ENCODE measurements at places on chromosomes 2 and 18. TPM values are rescaled to one million over a fixed set of nuclear protein-coding genes. Genes with fewer than 3 reads are reported as not detected.
A peak's percentile ranks its signal among the peaks of the same experiment; 100 is the strongest.

The ATOH8 gene
- total RNA-seq, result 3.4 TPM

The CRYBA2 gene
- 4.1 TPM for total RNA-seq

The TFPI gene
- 23.2 TPM for total RNA-seq

The LRRC30 gene
- not detected for total RNA-seq

The SERPINE2 gene
- 8.8 TPM for total RNA-seq

The PPP1R7 gene
- 56.0 TPM for total RNA-seq

The ABCG5 gene
- total RNA-seq, result 0.14 TPM

The REEP1 gene
- total RNA-seq, result 7.1 TPM

GRCh38 chr2:35339211-35339610, 1016.4 kb upstream of the CRIM1 start:
- DNase-seq, result no peak

DNA sequence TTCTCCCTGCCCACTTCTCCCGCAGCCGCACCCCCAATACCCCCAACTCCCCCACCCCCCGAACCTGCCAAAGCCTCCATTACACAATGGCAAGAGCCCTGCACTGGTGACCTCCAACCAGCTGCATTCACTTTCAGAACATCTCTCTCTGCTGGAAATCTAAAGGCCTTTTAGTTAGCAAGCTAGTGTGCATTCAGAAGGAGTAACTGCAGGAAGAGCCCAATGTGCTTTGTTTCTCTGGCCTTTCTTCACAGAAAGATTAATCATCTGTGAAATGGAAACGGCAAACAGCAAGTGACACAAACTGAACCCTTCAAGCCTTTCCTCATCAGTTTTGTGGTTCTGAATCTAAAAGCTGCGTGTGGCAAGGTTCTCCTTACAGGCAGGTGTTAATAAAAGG, 124.2 kb downstream of the OLA1 start:
- no peak for DNase-seq

- DNase-seq, result no peak
These were observed 4.8 kb downstream of the SLC30A3 start for GRCh38 chr2:27258051-27258450.

GRCh38 chr2:55030766-55031165, 19.5 kb downstream of the RTN4 start:
- DNase-seq, result no peak

- peak; percentile 42 for DNase-seq
These were observed 91.4 kb downstream of the ACSL3 start for GRCh38 chr2:222952204-222952603.

DNA sequence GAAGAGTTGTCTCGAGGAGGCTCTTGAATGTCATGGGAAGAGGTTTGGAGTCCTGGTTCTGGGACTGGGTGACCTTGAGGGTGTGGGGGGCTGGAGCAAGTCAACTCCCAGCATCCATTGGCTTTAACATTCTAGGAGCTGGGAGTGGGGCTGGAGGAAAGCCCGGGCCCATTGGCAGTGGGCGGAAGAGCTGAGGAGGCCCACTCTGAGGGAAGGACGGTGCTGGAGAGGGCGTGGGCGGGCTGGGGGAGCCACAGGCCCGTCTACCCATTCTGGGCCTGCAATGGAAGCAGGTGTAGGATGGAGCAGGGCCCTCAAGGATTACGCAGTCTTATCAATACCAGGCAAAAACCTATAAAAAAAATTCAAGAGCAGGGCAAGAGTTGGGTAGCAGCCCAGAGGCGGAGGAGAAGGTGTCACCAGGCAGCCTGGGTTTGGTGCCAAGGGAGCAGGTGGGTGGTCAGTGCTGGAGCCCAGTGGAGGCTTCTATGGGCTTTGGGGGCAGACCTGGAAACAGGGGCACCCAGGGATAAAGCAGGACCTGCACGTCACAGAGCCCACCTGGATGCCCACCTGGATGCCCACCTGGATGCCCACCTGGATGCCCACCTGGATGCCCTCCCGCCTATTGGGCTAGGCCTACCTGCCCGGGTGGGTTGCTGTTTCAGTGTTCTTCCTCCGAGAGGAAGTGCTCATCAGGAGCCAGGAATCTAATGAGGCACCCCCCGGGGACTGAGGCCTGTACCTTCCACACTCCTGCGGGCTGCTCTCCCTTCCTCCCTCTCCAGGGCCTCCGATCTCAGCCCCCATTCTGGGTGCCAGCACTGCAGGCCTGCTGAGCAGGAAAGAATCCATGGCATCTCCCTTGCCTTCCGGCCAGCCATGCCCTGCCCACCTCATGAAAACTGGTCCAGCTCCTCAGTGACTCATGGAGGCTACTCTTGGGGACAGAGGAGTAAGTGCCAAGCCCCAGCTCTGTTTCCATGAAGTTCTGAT, 71.3 kb downstream of the CTIF start:
- no peak for DNase-seq

GRCh38 chr18:79982736-79983135, 5.6 kb downstream of the TXNL4A start:
- DNase-seq, result no peak

- DNase-seq, result no peak
These were observed 53.5 kb upstream of the TCF4 start for GRCh38 chr18:55641486-55641885.

DNA sequence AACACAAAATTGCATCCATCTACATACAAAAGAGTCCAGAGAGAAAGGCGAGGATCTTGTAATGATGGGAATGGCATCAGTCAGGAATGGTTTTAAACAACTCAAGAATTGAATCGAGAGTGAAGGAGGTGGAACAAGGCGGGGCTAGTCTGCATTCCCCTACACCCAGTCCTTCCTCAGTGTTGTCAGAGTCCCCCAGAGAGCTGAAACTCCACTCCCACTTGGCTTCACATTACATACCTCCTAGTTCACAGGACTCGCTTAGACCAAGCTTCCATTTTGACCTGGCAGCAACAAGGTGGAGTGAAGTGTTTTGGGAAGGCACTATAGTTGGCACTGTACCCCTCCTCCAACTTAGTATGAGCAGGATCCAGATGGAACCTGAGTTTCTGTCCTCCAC, 1273.5 kb upstream of the CRIM1 start:
- DNase-seq, result no peak

- DNase-seq, result no peak
These were observed 130.0 kb downstream of the NDUFA10 start for GRCh38 chr2:239895116-239895515.

DNA sequence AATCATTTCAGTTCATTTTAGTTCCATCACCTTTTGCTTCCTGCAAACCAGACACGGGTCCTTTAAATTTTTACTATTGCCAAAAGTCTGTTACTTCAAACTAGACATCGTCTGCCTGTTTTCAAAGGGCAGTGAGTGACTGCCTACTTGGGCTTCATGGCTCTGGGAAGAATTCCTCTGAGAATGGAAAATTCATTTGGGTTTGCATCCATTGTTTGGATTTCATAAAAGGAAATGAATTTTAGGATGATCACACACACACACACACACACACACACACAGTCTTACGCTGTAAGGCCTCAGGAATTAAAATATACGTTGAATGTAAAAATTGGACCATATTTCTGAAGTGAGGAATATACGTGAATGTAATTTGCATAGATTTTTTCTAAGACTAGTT, 1584.3 kb upstream of the ACVR2A start:
- DNase-seq, result no peak

- no peak for DNase-seq
These were observed 32.9 kb downstream of the RTP5 start for GRCh38 chr2:241902357-241902991.

- no peak for DNase-seq
These were observed at the start of gene CHRNG for GRCh38 chr2:232539298-232540231. Gene CHRNG, plus strand, starts transcription at chr2:232539692. Its CDS starts 56 bp downstream, at chr2:232539748.

GRCh38 chr18:78904179-78904531, 75.5 kb upstream of the SALL3 start:
- DNase-seq, result no peak

GRCh38 chr18:68299906-68300305, 415.0 kb downstream of the TMX3 start:
- no peak for DNase-seq

DNA sequence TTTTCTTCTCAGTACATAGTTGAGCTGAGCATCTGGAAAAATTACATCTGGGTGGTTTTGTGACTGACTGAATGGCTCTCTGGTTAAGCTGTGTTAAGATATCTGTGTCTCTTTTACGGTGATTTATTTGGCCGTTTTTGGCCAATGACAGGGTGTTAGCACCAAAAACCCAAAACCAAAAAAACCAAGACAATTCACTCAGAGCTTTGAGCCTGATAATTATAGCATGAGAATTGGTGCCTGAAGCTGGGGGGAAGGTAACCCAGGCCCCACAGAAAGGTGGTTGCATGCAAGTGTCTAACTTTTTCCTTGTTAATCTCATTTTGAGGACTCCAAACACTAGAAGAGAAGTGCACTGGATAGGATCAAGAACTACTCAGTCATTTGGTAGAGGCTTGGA, 4.5 kb downstream of the CD28 start:
- no peak for DNase-seq

DNA sequence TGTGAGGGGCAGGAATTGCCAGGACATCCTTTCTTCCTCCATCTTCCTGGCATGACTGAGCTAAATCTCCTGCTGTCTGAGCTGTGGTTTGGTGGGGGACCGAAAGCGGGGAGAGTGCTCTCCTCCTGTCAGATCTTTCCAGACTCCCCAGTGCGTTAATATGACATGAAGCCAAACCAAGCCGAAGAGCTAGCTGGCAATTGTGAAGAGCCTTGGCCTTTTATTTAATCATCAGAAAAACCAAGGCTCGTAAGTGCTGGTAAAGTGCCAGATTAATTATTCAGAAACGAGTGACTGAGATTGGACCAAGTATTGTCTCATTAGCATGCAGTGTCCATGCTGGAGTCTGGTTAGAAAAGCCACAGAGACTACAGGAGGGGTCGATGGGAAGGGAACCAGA, 14.5 kb upstream of the LRPPRC start:
- no peak for DNase-seq

DNA sequence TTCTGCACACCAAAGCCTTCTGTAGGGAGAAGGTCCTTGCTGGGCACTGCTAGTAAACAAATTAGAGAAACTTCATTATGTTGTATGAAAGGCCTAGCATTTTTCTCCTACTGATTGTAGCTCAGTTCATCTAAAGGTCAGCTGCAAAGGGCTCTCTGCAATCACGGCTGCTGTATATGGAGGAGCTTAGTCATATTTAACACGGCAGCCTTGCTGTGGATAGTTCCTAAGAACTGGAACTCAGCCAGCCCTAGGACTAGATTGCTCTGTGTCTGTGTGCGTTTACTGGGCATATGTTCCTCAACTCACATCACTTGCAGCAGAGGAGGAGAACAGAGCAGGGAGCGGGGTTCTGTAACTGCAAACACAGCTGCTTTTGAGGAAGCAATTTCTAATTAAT, 1103.9 kb upstream of the KLHL29 start:
- no peak for DNase-seq

DNA sequence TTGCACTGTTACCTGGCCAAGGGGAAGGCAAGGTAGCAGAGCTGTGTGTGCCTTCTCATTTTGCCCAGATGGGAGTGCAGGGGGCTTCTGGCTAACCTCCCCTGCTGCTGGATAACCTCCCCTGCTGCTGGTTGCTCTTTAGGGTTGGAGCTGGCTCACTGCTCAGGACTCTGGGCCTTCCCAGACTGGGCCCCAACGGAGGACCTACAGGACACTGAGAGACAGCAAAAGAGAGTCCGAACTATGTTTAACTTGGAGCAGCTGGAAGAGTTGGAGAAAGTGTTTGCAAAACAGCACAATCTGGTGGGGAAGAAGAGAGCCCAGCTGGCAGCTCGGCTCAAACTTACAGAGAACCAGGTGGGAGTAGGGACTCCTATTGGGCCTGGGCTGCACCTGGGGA, 5.8 kb upstream of the SMYD5 start:
- no peak for DNase-seq

- no peak for DNase-seq
These were observed 165.2 kb downstream of the MTCL1 start for GRCh38 chr18:8870528-8870927.

DNA sequence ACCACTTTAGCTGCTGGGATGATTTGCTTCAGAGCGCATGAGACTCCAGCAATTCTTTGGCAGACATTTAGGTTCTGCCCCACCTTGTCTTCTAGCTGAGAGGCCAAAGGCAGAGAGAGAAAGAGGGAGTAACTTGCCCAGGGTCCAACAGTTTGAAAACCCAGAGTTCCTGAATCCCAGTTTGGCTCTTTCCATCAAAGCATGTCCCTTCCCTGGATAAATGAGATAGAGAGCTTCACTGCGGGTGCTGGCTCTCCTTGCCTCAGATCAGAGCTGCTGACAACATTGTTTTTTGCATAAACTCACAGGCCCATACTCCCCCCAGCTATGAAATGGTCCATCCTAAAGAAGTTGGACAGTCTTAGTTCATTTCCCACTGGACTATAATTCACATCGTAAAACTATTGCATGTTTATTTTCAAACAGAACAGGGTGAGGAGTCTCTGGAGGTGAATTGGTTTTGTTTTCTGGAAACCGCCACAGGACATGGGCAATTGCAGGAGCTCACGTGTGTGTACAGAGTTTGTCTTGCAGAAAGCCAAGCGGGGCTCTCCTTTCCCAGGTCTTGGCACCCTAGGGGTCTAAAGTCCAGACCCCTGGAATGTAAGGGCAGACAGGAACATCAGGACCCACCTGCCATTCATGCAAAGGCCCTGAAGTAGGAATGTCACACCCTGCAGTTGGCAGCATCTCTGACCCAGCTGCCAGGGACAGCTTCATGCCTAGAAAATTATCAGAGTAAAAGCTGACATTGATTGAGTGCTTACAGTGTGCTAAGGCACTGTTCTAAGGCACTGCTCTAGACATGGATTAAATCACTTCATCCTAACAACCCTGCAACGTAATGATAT, 25.0 kb upstream of the SLC14A2 start:
- DNase-seq, result no peak

- DNase-seq, result no peak
These were observed 92.7 kb downstream of the COPS8 start for GRCh38 chr2:237178396-237178795.

GRCh38 chr2:67871686-67872412, 191.0 kb downstream of the C1D start:
- no peak for DNase-seq

- no peak for DNase-seq
These were observed 259.8 kb upstream of the CCDC68 start for GRCh38 chr18:55219059-55219458.

DNA sequence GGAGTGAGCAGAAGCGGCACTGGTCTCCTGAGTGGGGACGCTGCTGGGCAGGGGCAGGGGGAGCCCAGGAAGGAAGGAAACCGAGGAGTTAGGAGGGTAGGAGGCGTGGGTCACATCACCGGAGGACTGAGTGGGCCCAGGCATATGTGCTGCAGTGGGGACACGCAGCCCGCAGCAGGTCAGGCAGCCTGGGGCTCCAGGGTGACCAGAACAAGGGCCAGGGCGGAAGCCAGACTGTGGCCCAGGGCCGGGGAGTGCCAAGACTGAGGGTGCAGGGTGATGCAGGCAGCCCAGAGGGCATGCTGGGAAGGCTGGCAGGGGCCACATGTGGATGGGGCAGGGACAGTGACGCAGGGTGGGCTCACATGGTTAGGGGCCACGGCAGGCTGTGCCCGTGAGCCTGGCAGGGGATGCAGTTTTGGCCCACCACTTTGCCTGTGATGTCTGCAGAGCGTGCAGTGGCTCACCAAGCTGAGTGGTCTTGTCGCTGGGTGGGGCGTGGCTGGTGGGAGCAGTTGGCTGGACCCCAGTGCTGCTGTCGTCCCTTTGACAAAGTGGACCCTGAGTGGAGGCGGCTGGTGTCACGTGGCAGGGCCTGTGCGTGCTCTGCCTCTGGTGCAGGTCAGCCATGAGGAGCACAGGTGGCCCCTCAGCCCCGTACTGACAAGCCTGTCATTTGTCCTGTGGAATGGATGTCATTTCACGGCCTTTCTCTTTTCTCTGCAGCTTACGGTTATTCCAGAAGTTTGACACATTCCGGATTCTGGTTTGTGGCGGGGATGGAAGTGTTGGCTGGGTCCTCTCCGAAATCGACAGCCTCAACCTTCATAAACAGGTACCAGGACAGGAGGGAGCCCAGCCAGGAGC, 87.1 kb downstream of the DGKD start:
- DNase-seq, result peak; percentile 22

Data from left colon (tissue), 2 donors.